GM12892 (cell line): ENCODE measurements at places on chromosomes 3 and 15.

GRCh38 chr3:32106132-32106928, at the start of gene GPD1L:
TSS of gene GPD1L (plus strand) at chr3:32106620. CDS start at chr3:32106712, 92 bp downstream.
- DNase-seq: peak; percentile 88

DNA sequence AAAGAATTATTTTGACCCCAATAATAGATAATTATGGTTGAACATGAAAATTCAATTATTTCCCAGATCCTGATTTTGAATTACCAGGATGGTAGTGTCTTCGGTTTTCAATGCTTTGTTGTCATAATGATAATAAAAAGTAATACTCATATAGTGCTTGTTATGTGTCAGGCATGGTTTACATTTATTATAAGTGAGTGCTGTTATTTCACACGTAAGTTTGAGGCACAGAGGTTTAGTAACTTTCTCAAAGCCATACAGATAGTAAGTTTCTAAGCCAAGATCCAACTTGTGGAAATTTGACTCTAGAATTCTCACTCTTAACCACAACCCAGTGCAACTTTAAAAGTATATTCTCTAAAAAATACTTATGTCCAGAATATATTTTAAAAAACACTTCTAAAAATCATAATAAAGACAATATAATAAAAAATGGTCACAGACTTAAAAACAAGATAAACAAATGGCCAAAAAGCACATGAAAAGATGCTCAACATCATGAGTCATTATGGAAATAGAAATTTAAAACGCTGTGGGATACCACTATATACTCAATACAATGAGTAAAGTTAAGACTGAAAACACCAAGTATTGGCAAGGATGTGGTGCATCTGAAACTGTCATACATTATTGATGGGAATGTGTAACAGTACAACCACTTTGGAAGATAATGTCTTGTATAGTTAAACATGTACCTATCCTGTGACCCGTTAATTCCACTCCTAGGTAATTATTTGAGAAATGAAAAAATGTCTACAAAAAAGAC, 45.2 kb downstream of the SPRED1 start:
- DNase-seq: no peak

DNA sequence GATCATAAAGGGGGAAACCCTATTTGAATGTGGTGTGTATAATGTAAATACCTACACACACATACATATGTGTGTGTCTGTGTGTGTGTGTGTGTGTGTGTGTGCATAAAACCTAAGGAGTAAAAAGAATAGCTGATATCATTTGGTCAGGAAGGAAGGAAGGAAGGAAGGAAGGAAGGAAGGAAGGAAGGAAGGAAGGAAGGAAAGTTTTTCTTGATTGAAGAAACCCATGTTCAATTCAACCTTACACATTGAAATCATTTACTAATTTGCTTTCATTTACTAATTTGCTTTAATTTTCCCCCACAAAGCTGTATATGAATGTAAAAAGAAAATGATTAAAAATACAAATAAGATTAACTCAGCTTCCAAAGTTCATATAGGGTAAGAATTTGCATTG, 386.6 kb downstream of the ROBO2 start:
- no peak for DNase-seq

- DNase-seq: no peak
Observed at GRCh38 chr3:173038484-173038871, 102.6 kb downstream of the SPATA16 start.

DNA sequence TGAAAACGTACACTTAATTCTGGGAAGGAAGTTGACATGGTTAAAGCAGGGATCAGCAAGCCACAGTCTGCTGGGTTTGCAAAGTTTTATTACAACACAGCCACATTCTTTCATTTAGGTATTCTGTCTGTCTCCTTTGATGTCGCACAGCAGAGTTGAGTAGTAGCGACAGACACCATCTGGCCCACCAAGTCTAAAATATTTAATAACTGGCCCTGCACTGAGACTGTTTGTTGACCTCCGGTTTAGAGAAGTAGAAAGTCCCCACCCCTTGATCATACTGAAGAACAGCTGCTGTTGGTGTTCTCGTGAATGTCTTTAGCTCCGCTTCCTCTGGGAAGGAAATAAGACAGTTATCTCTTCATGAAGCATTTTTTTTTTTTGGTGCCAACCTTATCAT, 66.2 kb downstream of the MCTP2 start:
- DNase-seq: no peak

- no peak for DNase-seq
Observed at GRCh38 chr3:99724276-99724675, 85.9 kb downstream of the COL8A1 start.
